CD4-positive, alpha-beta T cell treated with Interleukin-12 subunit alpha and Interleukin-12 subunit beta, for 1 hour (primary cell): ENCODE measurements at places on chromosomes 13 and 19.

DNA sequence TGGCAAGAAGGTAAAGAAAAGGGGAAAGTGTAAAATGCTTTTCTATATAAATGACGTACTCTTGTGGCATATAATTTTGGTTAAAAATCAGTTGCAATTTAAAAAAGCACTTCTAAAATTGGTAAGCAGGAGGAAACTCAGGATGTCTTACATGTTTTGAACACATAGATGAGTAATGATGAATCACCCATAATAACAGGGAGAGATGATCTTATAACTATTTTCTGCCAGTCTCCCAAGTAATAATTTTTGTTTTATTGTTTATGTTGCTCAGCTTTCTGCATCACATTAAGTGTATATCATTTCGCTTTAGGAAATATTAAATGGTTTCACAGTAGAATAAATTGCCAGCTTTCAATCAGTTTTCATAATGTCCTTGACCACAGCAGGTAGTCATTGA lies 1430.7 kb upstream of the PCDH20 start:
- no peak for DNase-seq

DNA sequence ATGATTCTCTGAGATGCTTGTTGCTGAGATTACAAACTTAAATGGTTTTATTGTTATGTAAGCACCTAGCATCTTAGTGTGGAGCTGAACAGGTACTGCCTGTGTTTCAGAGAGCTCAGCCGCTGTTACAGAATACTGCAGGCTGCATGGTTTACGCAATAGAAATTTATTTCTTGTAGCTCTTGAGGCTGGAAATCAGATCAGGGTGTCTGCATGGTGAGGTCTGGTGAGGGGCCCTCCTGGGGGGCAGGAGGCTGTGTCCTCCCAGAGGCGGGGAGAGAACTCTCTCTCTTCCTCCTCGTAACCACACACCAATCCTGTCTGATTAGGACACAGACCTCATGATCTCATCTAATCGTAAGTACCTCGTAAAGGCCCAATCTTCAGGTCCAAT lies 13.1 kb downstream of the ATP11A start:
- DNase-seq: no peak

- DNase-seq: no peak
Measured at GRCh38 chr19:8526345-8527091, 12.6 kb upstream of the ZNF414 start.

- DNase-seq: no peak
Measured at GRCh38 chr13:98875146-98875729, 102.6 kb downstream of the DOCK9 start.

GRCh38 chr13:50993371-50993770 lies 83.8 kb downstream of the RNASEH2B start:
- DNase-seq: no peak

- no peak for DNase-seq
Measured at GRCh38 chr13:21176982-21177284, 475 bp downstream of the MRPL57 start.

DNA sequence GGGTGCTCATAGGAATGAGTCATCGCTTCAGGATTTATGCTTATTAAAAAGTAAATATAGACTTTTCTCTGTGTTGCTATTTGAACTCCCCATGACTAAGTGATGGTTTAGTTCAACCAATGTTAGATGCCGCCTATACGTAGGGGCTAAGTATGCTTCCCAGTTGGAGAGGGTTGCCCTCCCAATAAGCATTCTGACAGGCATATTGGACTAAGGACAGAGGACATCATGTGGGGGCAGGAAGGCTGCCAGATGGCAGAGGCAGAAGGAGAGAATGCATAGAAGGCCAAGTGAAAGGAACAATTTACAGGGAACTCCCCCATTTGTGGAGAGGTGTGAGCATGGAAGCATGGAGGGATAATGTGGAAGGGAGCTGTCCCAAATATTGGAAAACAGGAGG lies 318.4 kb upstream of the OBI1 start:
- DNase-seq: no peak

DNA sequence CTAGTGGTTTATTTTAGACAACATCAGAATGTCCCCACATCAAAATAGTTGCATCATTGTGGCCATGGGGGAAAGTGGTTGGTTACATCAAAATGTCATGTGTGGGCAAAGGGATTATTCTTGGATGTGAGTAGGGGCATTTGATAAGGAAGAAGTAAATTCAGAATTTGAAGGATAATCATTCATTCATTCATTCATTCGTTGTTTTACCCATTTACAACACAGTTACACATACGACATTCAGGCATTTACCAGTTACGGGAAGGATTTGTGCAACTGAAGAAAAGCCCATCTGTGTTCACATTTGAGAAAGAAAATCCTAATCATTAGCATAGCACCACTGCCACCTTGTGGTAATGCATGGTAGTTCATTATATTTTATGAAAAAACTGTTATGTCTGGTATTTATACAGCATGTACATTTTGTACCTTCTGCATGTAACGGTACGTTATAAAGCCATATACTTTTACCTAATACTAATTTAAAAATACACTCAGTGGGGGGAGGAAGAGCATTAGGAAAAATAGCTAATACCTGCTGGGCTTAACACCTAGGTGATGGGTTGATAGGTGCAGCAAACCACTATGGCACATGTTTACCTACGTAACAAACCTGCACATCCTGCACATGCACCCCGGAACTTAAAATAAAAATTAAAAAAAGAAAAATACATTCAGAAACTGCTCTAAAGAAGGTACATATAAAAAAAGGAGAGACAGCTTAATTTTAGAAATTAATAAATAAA lies 62.1 kb downstream of the DGKH start:
- DNase-seq: peak; percentile 77

DNA sequence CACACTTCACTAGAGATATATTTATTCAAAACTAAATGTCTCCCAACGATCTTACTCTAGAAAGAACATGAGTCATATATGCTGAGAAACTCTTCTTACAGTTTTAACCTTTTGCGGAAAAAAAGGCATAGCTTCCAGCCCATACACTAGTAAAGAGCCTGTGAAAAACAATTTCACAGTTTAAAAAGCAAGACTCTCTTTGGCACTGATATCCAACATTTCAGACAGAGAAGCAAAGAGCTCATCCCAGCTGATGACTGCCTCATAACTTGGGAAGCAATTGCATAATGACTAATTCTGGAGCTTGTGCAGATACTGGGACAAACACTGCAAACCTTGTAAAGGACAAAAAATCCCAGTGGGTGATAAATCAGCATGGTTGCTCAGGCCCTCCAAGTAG lies 88.0 kb downstream of the ENOX1 start:
- DNase-seq: no peak

- DNase-seq: peak; percentile 100
Measured at GRCh38 chr19:54190503-54191010, 551 bp upstream of the TSEN34 start.

DNA sequence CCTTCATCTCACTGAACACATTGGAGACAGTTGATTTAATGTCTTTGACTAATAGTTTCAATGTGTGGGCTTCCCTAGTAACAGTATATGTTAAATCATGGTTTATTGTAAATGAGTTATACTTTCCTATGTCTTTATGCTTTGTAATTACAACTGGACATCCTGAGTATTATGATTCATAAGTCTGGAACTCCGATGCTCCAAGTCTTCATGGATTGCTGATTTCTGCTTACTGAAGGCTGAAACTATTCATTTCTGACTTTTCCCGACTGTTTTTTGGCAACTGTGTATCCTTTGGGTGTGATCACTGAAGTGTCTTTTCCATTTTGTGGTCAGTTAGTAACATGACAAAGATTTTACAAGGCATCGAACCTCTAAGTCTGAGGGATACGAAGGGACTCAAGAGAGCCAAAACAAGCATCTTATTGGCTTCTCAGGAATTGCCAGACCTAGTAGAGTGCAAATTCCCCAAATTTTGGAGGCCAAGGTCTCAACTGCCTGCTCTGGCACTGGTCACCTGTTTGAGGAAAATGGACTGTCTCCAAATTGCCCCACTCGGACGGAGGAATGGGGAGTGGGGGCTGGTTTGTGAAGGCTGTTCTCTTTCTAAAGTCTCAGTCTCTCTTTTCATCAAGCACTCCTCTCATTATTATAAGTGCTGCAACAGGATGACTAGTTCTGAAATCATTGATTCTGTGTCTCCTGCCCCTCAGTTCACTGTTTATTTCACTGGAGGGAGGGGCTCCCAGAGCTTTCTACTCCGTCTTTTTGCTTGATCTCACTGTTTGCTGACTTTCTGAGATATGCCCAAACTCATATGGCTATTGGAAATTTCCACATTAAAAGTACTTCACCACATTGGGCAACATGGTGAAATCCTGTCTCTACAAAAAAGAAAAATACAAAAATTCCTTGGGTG lies 20.2 kb upstream of the CD70 start:
- no peak for DNase-seq

GRCh38 chr13:29504691-29505090 lies 90.8 kb downstream of the SLC7A1 start:
- DNase-seq: no peak

DNA sequence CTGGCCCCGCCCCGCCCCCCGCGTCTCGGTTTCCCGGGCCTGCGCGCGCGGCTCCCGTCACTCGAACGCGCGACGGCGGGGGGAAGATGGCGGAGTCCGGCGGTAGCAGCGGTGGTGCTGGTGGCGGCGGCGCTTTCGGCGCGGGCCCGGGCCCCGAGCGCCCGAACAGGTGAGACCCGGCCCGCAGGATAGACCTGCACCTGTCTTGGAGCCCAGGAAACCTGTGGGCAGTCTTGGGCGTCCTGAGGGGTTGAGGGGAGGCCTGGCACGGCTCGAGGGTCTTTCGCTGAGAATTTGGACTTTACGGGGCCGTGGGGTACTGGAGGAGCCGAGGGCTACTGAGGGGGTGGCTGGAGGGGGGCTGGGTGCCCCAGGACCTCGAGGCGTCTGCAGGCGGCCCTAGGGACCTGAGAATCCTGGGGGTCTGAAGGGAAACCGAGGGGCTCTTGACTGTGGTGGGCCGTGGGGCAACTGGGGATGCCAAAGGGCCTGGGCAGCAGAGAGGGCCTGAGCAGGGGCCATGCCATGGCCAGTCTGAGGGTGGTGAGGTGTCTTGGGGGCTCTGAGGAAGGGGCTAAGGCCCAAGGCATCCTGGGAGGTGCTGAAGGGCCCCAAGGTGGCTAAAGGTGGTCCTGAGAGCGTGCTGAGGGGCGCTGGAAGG lies at the start of gene KLHL26:
TSS of gene KLHL26 (plus strand) at position 60 of the 661 bp plus-strand sequence. CDS start at position 87, 27 bp downstream.
- DNase-seq: no peak

DNA sequence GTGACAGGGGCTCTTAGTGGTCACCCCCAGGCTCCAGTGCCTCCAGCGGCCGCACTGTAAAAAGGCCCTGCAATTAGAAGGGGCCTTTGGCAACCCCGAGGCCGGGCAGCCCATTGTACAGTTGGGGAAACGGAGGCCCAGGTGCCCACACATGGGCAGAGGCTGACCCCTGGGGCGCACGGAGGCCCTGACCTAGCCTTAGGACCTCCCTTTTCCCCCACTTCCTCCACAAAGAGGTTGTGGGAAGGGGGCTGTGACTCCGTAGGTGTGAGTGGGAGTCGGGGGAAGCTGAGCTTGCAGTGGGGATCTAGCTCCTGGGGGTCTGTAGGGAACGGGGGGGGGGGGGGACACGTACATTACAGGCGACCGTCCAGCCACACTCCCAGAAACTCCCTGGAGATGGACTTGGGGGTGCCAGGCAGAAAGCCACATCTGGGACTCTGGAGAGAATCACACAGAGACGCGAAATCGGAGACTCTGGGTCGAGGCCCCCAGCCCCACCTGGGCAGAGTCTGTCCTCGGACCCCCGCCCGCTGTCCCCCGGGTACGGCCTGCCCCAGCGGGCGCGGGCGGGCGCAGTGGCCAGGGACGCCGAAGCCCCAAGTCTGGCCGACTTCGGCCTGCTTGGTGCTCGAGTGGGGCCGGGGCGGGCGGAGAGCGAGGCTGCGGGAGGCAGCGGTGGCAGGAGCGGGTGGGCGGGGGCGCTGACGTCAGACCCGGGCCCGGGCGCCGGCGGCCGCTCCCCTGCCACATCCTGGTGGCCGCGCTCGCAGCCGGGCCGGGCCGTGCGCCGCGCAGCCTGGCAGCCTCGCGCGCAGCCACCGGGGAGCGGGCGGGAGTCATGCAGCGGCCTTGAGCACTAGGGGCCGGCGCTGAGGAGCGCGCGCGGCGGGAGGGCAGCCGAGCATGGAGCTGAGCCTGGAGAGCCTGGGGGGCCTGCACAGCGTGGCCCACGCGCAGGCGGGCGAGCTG lies at the start of gene ONECUT3:
TSS of gene ONECUT3 (plus strand) at position 750 of the 972 bp plus-strand sequence. CDS start at position 907, 157 bp downstream.
- no peak for DNase-seq

DNA sequence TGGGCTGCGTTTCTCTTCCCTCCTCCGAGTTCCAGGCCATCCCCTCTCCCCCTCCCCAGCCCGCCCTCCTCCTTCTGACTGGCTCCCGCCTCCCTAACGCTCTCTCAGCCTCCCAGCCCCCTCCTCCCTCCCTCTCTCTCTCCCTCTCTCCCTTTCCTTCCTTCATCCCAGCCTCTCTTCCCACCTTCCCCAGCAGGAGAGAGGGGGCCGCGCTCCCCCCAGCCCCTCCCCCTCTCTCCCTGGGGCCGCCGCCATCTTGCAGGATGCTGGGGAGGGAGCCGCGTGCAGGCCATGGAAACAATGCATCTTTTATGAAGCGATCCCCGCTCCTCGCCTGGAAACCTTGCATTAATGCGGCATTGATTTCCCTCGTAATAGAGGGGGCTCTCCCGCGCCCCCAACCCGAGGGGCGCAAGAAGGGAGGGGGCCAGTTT lies 42.6 kb upstream of the ADGRL1 start:
- DNase-seq: peak; percentile 37

GRCh38 chr13:30314069-30314468 lies 6.7 kb upstream of the KATNAL1 start:
- no peak for DNase-seq

- DNase-seq: peak; percentile 54
Measured at GRCh38 chr19:7870571-7871436, 3.4 kb downstream of the PRR36 start.

GRCh38 chr19:10719466-10719961 lies 1.6 kb downstream of the DNM2 start:
- DNase-seq: no peak

DNA sequence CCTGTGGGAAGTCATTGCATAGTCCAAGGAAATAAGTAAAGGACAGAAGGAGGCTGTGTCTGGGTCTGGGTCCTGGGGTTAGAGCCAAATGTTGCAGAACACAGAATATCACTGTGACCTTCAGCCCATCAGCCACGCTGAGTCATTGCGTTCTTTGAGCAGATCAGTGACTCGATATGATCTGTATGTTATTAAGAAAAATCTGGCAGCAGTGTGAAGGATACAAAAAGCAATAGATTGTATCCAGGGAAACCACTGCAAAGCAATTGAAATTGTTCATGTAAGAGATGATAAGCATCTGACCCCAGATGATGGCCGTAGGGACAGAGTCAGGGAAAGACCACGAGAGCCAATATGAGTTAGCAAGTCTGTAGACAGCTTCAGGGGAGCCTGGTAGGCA lies 1575.1 kb upstream of the SLC10A2 start:
- DNase-seq: no peak
